Stimulated activated CD4-positive, alpha-beta T cell treated with anti-CD3 and anti-CD28 coated beads, Interleukin-15, amount 100 ng/mL, for 48 hours (primary cell): ENCODE measurements at places on chromosomes 5 and 9.

GRCh38 chr9:87671478-87671877 lies 54.4 kb upstream of the CTSL start:
- no peak for DNase-seq

GRCh38 chr5:80866371-80866770 lies 93.8 kb upstream of the RASGRF2 start:
- no peak for DNase-seq

GRCh38 chr5:176822041-176822792 lies 11.9 kb downstream of the UNC5A start:
- no peak for DNase-seq

DNA sequence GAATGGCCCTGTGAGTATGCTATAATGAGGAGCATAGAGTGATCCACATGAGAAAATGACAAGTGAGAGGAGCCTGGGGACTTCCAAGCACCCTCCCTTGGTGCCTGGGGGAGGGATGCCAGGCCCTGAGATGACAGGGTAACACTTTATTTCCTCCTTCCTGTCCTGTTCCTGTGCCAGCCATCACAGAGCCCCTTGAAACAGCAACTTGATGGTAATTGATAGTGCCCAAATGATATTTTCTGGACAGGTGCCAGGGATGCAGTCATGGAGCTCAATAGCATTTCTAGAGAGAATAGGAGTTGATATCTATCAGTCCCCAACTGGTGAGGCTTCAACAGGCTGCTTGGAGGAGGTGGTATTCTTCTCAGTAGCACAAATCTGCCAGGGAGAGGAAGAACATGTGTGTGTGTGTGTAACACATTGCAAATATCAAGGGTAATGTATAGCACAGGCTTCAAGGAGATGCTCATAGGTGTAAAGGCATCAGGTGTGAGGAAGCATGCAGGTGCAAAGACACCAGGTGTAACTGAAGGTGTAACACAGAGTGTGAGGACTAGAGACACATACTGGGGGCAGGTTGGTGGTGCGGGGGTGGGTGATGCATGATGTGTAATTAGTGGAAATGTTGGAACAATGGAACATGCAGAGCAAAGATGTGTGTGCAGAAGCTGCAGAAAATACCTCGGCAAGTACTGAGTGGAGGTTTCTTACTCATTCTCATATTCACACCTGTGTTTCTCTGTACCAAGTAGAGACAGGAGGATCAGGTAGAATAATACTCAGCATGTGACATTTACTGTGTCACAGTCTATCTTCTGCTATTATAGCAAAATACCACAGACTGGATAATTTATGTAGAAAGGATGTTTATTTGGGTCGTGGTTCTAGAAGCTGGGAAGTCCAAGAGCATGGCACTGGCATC lies 18.1 kb upstream of the WWC1 start:
- DNase-seq: peak; percentile 33

DNA sequence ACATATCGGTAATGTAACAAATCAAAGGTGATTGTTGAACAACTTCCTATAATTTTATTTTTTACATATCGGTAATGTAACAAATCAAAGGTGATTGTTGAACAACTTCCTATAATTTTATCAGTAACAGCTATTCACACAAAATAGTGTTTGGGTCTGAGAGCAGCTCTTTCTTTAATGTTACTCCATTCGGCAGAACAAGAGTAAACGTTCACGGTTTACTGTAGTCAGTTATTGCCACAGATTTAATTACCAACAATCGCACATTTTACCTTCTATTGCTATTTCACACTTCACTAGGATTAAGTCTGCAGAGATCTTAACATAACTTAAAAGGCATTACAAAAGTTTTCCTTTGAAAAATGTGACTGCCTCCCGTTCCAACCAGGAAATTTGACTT lies 6.4 kb downstream of the GNAQ start:
- DNase-seq: no peak

DNA sequence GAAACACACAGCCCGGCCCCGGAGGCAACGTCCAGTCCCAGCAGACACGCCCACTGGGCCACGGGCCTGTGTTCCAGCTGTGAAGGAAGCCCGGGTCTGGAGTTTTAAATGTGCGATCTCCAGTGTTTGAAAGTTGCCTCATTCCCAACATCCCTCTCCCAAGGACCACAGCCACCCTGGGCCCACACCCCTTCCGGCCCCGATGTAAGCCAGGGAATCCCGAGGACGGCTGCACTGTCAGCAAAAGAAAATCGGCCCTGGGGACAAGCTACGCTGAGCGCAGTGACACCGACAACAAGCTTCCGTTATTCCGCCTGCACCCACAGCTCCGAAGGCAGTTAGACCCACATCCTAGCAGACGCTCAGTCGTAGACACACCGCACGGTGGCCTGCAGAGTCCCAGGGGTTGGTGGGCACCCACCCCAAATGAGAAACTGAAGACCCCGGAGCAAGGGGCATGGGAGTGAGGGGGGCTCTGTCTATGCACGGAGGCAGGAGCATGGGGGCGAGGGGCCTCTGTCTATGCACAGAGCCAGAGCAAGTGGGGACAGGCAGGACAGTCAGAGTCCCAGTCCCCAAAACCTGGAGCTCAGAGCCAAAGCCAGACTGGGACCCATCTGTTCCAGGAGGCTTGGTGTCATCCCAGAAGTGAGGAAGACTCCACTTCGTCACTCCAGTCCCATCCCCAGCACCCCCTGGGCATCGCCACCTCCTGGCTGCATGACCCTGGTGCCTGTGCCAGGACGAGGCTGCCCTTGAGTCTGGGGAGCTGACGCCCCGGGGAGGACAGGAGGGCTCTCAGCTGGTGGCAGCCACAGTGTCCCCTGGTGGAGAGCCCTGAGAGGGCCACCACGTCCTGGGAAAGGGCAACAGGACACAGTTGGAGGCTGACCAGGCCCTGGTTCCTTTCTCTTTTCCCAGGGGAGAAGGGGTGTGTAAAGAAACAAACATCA lies 23.4 kb downstream of the GLT6D1 start:
- no peak for DNase-seq

DNA sequence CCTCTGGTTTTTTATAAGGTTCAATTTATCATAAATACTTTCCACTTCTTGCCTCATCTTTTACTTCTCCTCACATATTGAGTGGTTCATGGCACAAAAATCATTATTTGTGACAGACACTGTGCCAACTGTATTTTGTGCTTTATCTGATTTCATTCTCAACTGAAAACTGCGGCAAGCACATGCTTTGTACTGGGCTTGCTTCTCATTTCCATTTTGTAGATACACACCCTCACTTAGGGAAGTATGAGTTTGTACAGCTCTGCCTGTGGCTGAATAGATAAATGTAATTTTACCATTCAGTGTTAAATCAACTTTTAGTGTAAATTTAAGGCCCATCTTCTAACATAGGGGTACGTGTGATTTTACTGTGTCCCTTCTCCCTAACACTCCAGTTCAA lies 83.6 kb downstream of the ANXA2R start:
- DNase-seq: no peak

- DNase-seq: no peak
These were observed 90.7 kb downstream of the GADD45G start for GRCh38 chr9:89695441-89695891.

DNA sequence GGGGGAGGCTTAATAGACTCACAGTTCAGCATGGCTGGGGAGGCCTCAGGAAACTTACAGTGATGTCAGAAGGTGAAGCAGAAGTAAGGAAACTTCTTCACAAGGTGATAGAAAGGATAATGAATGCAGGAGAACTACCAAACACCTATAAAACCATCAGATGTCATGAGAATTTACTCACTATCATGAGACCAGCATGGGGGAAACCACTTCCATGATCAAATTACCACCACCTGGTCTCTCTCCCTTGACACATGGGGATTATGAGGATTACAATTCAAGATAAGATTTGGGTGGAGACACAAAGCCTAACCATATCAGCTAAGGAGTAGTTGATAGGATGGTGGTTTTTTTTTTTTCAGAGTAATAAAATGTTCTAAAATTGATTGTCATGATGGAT lies 201.8 kb downstream of the CDH12 start:
- DNase-seq: no peak
